ENCODE measurements at places on chromosomes 4 and X.

DNA sequence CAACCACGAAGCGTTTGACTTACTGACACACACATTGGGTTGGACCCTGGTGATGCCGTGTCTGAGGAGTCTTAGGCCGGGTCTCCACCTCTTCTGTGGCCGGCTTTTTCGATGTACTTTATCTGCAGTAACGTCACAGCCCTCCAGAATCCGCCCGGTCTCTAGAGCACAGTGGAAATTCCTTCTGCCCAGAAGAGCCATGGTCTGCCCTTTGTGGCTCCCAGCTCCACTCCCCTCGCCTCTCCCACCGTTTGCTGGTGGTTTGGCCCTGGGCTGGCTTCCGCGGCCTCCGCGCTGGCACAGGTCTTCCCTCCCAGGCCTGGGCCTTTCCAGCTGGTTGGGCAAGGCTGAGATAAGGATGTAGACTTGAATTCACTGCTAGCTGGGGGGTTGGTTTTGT is 4.3 kb downstream of the MAEA start:
- no peak for DNase-seq

DNA sequence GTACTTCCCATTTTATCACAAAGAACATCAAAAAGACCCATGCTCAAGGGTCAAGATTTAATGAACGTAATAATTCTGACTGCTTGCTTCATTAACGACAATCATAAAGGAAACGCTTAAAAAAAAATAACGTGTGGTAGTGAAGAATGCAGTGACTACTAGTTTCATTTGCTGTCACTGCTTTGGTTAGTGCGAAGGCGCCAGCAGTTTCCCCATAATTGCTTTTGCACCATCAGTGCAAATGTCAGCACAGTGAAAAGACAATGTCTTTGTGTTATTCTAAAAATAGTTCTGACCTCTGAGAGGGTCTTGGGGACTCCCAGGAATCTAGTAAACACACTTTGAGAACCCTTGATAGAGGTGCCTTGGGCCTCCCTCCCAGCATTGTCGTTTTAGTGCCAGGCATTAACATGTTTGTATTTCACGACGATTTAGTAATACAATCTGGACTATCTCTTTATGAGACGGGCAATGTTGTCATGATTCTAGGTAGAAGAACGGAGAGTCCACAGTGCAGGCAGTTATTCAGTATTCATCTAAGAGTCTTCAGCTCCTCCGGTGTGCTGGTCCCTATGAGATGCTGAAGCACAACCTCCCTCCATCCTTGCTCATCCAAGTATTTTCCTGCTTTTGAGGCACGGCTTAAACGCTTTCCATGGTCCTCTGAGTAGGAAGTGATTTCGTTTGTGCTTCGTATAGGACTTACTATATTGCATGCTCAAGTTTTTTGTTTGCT is 71.0 kb downstream of the AFF1 start:
- DNase-seq = no peak

- DNase-seq = no peak
These were observed 14.0 kb downstream of the RASL11B start for GRCh38 chr4:52876069-52876468.

- no peak for DNase-seq
These were observed 252.7 kb downstream of the OPHN1 start for GRCh38 chrX:68180579-68180978.

GRCh38 chr4:157012781-157013180 is 41.2 kb upstream of the PDGFC start:
- no peak for DNase-seq

GRCh38 chrX:115393271-115393670 is 103.8 kb downstream of the LUZP4 start:
- DNase-seq = no peak

DNA sequence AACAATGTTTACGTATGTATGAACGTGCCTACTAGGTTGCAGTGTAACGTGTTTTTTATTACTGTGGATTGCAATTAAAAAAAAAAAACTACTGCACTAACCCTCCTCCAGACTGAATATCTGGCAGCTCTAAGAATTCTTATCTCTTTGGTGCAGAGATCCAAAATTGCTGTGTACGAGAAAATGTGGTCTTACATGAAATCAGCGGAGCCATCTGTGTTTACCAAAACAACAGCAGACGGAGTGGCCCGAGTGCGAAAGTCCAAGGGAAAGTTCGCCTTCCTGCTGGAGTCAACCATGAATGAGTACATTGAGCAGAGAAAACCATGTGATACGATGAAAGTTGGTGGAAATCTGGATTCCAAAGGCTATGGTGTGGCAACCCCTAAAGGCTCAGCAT is 268.1 kb downstream of the THOC2 start:
- DNase-seq = no peak
